Pons (tissue), 1 donor: ENCODE measurements at places on chromosomes 13 and 19.

GRCh38 chr13:67742478-67742877 is 512.3 kb upstream of the PCDH9 start:
- DNase-seq, result no peak

- no peak for DNase-seq
These were observed 123.5 kb downstream of the CRYL1 start for GRCh38 chr13:20401931-20402856.

GRCh38 chr13:75643693-75644092 is 7.6 kb downstream of the LMO7 start:
- DNase-seq, result no peak

- DNase-seq, result no peak
These were observed 5.6 kb upstream of the CCDC70 start for GRCh38 chr13:51856027-51856736.

- no peak for DNase-seq
These were observed 3.1 kb downstream of the KISS1R start for GRCh38 chr19:920051-920864.

GRCh38 chr13:113879494-113880360 is 15.9 kb upstream of the GAS6 start:
- no peak for DNase-seq

DNA sequence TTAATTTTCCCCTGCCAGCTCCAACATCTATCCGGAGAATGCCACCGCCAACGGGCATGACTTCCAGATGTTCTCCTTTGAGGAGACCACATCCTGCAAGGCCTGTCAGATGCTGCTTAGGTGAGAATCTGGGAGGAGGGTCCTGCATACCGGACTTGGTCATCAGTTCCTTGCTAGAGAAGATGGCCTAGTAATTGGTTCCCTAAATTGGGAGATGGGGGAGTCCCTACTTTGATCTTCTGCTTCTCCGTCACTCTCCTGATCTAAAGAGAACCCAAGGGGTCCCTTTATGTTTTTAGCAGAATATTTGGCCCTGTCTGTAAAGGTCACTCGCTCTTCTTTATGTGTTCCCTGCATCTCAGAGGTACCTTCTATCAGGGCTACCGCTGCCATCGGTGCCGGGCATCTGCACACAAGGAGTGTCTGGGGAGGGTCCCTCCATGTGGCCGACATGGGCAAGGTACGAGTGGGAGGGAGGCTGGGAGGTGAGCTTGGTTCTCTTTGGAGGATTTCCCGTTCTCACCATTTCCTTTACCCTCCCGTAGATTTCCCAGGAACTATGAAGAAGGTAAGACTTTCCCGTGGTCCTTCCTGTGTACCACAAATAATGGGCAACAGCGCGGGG is 54.1 kb upstream of the ADGRE1 start:
- DNase-seq, result no peak

GRCh38 chr13:100387416-100387815 is 201.2 kb downstream of the GGACT start:
- DNase-seq, result no peak

DNA sequence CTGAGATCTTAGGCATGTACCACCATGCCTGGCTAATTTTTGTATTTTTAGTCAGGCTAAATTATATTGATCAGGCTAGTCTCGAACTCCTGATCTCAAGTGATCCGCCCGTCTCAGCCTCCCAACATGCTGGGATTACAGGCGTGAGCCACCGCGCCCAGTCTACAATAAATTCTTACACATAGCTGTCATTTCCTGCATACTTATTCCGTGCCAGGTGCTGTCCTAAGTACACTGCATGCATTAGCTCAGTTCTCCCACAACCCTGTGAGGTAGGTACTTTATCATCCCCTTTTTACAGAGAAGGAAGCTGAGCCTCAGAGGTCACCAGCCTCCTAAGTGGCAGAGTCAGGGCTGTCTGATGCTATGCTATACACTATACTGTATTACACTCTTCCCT is 7.2 kb upstream of the RHPN2 start:
- no peak for DNase-seq

DNA sequence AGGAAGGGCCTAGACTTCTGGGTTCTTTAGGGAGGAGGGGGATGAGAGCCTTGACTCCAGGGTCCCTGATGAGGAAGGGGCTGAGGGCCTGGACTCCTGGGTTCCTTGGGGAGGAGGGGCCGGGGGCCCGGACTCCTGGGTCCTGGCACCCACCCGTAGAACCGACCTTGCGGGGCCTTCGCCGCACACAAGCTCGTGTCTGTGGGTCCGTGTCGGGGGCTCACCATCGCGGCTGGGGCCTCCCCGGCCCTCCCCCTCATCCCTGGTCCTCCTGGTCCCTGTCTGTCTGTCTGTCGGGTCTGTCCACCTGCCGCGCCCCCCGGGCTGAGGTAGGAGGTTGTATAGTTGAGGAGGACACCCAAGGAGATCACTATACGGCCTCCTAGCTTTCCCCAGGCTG is 662 bp upstream of the SPACA6 start:
- DNase-seq, result no peak

- no peak for DNase-seq
These were observed 202.5 kb upstream of the SERP2 start for GRCh38 chr13:44171156-44171555.
